ENCODE measurements at places on chromosomes 2 and 18.

GRCh38 chr2:117523267-117523666 lies 291.2 kb upstream of the DDX18 start:
- DNase-seq, result no peak

- DNase-seq, result no peak
Measured at GRCh38 chr2:8671176-8671575, 10.7 kb upstream of the ID2 start.

DNA sequence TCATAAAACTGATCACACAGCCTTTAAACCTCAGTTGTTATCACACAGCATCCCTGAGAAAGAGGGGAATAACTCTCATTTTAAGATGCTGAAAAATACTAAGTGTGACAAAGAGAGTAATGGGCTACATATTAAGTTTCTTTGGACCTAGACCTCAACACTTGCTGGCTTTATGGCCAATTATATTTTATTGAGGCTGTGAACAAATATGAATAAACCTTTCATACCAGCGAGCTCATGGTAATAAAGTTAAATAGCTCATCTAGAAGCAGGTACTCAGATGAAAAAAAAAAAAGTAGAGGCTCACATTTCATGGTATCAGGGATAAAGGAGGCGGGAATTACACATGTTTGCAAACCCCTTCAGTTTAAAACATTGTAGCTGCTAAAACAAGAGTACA lies 75.7 kb downstream of the DOCK10 start:
- DNase-seq, result no peak

- DNase-seq, result no peak
Measured at GRCh38 chr2:199364153-199364552, 93.6 kb downstream of the SATB2 start.

DNA sequence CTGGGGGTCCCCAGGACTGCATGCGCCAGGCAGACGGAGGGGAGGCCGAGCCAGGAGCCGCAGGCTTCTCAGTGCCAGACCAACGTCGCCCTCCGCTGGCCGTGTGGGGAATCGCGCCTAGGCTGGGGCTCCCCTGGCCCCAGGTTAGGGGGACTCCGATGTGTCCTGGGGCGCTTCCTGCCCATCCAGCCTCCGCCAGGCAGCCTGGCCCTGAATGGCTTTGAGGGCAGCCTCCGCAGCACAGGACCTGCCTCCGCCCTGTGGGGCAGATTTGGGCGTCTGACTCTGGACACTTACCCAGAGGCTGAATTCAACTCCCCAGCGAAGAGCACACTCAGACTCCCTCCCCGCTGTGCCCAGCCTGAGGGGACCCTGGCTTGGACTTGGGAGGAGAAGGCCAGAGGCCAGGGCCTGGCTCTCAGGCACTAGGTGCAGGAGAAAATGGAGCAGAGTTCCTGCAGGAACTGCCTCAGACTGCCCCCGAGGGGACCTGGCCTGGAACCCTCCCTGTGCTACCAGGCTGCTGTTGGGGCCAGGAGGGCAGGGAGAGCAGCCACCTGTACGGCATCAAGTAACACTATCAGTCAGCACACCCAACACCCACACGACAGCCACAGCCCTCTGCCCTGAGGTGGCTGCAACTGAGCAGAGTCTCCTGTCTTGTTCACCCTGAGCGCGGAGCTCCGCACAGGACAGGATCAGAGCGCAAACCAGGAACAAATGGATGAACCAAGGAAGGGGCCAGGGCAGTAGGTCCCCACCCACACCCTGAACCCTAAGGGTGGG lies 597 bp upstream of the TEKT4 start:
- DNase-seq, result no peak

- DNase-seq, result no peak
Measured at GRCh38 chr2:159249990-159250715, 36.4 kb downstream of the WDSUB1 start.

- DNase-seq, result no peak
Measured at GRCh38 chr2:74226648-74227213, 28.3 kb downstream of the MTHFD2 start.

GRCh38 chr18:8050616-8051329 lies 483.7 kb downstream of the PTPRM start:
- no peak for DNase-seq

DNA sequence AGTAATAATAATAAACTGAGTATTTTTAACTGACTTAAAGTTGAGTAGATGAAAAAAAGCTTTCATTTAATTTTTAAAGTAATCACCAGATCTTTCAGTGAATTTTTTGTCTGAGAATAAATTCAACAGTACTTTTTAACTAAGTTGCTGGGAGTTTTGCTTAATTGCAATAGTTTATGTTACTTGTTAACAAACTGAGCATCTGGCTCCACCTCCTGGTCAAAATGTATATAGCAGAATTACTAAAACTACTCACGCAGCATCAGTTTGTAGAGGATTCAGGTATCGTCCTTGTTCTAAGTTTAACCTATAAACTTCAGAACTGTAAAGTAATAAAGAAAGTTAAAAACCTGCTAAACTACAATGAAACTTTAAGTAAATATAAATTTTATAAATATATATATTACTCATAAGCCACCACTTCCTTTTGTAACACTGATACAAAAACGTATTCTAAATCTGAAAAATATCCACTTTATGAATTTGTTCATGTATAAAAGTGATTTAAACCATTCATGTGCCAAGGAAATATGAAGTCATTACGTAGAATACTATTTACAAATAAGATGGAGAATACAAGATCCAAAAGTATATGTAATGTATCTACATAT lies 21.3 kb downstream of the NOL10 start:
- no peak for DNase-seq

DNA sequence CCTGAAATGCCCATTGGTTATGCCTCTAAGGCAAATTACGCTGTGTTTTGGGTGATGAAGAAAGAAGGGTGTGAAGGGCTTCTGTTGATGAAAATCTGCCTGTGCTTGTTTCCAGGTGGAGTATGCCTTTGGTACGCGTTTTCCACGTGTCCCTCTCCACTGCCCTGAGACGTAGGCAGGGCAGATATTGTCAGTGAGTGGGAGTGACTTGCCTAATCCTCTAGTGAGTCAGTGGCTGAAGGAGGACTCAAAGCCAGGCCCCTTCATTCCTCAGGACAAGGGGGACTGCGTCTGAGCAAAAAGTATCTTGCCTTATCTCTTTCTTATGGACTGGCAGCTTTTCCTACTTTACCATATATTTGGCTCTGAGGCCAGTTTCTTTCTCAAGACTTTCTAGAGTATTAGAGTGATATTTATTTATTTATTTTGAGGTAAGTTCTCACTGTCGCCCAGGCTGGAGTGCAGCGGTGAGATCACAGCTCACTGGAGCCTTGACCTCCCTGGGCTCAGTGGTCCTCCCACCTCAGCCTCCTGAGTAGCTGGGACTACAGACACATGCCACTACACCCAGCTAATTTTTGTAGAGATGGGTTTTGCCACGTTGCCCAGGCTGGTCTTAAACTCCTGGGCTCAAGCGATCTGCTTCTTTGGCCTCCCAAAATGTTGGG lies 10.2 kb downstream of the RALB start:
- DNase-seq, result no peak
